ENCODE measurements at places on chromosomes 1 and 21. TPM values are rescaled to one million over a fixed set of nuclear protein-coding genes. Genes with fewer than 3 reads are reported as not detected.

GRCh38 chr1:118303064-118303463 lies 118.0 kb upstream of the SPAG17 start:
- no peak overlapping the region for H3K4me3 ChIP-seq
- no peaks in the 10 kb centered on the region for H3K27me3 ChIP-seq
- H3K27ac ChIP-seq, result no peak overlapping the region
- H3K36me3 ChIP-seq, result no peaks in the 10 kb centered on the region
- no peak for DNase-seq

GRCh38 chr21:31448496-31448895 lies 104.4 kb upstream of the TIAM1 start:
- no peaks in the 10 kb centered on the region for H3K4me1 ChIP-seq
- no peaks in the 10 kb centered on the region for H3K36me3 ChIP-seq
- no peaks in the 10 kb centered on the region for H3K27me3 ChIP-seq
- H3K27ac ChIP-seq, result no peak overlapping the region
- DNase-seq, result no peak

GRCh38 chr1:152770411-152770810 lies 4.5 kb upstream of the LCE1F start:
- no peaks in the 10 kb centered on the region for H3K36me3 ChIP-seq
- no peak overlapping the region for H3K4me3 ChIP-seq
- DNase-seq, result no peak
- no peaks in the 10 kb centered on the region for H3K4me1 ChIP-seq
- H3K27ac ChIP-seq, result no peak overlapping the region
- H3K27me3 ChIP-seq, result no peaks in the 10 kb centered on the region

Gene CD48
- total RNA-seq, result not detected

GRCh38 chr1:17591814-17592430 lies 52.4 kb downstream of the ARHGEF10L start:
- peaks cover 22% of the 10 kb centered on the region for H3K4me1 ChIP-seq
- no peak for DNase-seq
- no peak overlapping the region for H3K27ac ChIP-seq
- no peak overlapping the region for H3K4me3 ChIP-seq
- H3K36me3 ChIP-seq, result peaks cover 2% of the 10 kb centered on the region

DNA sequence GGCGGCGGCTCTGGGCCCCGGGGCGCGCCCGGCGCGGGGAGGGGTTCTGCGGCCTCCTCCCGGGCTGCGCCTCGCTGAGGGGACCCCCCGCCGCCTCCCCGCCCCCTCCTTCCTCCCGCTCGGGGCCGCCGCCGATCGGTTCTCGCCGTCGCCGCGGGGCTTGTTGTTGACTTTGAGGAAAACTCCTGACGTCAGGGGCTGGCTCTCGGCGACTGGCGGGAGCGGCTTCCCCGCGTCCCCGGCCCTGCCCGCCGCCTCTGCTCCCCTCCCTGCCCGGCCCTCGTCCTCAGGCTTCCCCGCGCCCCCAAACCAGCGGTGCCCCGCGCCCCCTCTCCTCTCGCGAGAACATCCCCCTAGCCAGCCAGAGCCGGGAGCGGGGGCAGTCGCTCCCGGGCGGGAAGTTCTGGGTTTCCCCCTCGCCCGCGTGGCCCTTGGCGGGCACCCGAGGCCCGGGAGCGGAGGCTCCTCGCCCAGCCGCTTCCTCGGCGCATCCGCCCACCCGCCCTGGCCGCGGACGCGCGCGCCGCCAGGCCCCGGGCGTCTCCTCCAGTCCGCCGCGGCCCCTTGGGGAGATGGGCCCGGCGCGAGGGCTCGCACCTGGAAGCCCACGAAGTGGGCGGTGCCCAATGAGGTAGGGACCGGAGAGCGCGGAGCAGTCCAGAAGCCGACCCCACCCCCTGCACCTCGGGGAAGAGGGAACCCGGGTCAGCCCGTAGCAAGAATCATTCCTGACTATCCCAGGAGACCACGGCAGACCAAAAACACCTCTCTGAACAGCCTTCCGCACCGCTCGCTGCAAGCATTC lies 611 bp upstream of the AKT3 start:
- H3K27me3 ChIP-seq, result no peaks in the 10 kb centered on the region
- peak overlapping the region; percentile 82 for H3K4me3 ChIP-seq
- no peaks in the 10 kb centered on the region for H3K36me3 ChIP-seq
- peak overlapping the region; percentile 83 for H3K27ac ChIP-seq
- DNase-seq, result peak; percentile 58
- H3K4me1 ChIP-seq, result peaks cover 8% of the 10 kb centered on the region

Gene TMEM201
- total RNA-seq, result 10.9 TPM

- no peak for DNase-seq
- no peaks in the 10 kb centered on the region for H3K36me3 ChIP-seq
- H3K4me1 ChIP-seq, result no peaks in the 10 kb centered on the region
- no peaks in the 10 kb centered on the region for H3K27me3 ChIP-seq
Measured at GRCh38 chr1:78267513-78268218, 221.9 kb downstream of the GIPC2 start.

GRCh38 chr1:153679337-153680119 lies 1.0 kb downstream of the NPR1 start:
- no peak for DNase-seq
- no peak overlapping the region for H3K27ac ChIP-seq
- H3K4me3 ChIP-seq, result peak overlapping the region; percentile 44
- H3K4me1 ChIP-seq, result peaks cover 16% of the 10 kb centered on the region

Gene LCE2C
- not detected for total RNA-seq

DNA sequence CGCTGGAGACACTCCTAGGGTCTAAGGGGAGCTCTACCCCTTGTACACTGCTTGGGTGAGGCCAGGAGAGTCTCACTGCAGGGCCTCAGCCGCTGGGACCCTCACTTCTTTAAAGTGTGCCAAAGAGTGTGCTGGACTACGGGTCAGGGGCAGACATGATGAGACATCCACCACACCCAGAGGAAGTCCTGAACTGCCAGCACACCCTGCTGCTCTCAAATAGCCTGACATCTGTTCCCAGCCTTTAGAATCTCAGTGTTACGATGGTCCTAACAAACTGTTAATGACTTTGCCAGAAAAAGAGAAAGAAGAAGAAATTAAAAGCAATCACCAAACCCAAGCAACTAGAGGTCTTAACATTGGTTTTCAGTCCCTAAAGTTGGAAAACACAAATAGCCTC lies 49.0 kb downstream of the MRPL37 start:
- H3K27ac ChIP-seq, result no peak overlapping the region
- H3K4me1 ChIP-seq, result peaks cover 23% of the 10 kb centered on the region
- DNase-seq, result no peak
- H3K4me3 ChIP-seq, result no peak overlapping the region
- no peaks in the 10 kb centered on the region for H3K27me3 ChIP-seq
- no peaks in the 10 kb centered on the region for H3K36me3 ChIP-seq

DNA sequence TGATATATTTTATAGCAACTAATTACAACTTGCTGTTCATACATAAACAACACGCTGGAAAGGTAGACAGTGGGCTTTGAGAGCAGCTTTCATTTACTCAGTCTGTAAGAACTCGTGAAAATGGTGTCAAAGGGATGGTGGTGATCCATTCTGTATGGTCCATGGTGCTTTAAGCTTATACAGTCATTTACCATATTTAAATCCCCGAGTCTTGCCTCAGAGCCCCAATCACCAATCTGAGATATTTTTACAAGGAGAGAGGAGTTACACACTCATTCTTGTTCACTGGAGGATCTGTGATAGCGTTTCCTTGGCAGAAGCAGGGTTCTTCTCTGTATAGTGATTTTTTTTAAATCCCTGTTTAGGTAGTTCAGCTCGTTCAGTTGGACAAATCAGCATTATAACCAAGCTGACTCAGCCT lies 694.6 kb downstream of the USP25 start:
- H3K27ac ChIP-seq, result peak overlapping the region; percentile 51
- no peaks in the 10 kb centered on the region for H3K27me3 ChIP-seq
- peaks cover 25% of the 10 kb centered on the region for H3K4me1 ChIP-seq
- no peaks in the 10 kb centered on the region for H3K36me3 ChIP-seq

- no peaks in the 10 kb centered on the region for H3K27me3 ChIP-seq
- DNase-seq, result no peak
- H3K4me1 ChIP-seq, result no peaks in the 10 kb centered on the region
- H3K27ac ChIP-seq, result no peak overlapping the region
- no peaks in the 10 kb centered on the region for H3K36me3 ChIP-seq
Measured at GRCh38 chr1:44037154-44037553, 5.9 kb upstream of the SLC6A9 start.

Gene RIMKLA
- 0.12 TPM for total RNA-seq

- H3K36me3 ChIP-seq, result no peaks in the 10 kb centered on the region
- DNase-seq, result no peak
- H3K27me3 ChIP-seq, result peaks cover 8% of the 10 kb centered on the region
- no peak overlapping the region for H3K27ac ChIP-seq
Measured at GRCh38 chr1:24255226-24255625, 63.9 kb upstream of the GRHL3 start.

GRCh38 chr1:36161641-36162531 lies 5.9 kb downstream of the MAP7D1 start:
- peaks cover 49% of the 10 kb centered on the region for H3K4me1 ChIP-seq
- H3K27ac ChIP-seq, result peak overlapping the region; percentile 83
- H3K27me3 ChIP-seq, result no peaks in the 10 kb centered on the region
- DNase-seq, result peak; percentile 43

GRCh38 chr1:54558434-54559030 lies 10.5 kb downstream of the ACOT11 start:
- no peaks in the 10 kb centered on the region for H3K4me1 ChIP-seq
- H3K27ac ChIP-seq, result no peak overlapping the region
- no peak overlapping the region for H3K4me3 ChIP-seq
- no peak for DNase-seq

- DNase-seq, result no peak
- peak overlapping the region; percentile 82 for H3K4me3 ChIP-seq
- H3K4me1 ChIP-seq, result peaks cover 16% of the 10 kb centered on the region
- H3K27me3 ChIP-seq, result no peaks in the 10 kb centered on the region
Measured at GRCh38 chr1:150066838-150067183, 765 bp upstream of the VPS45 start.

Gene KRTAP27-1
- total RNA-seq, result not detected

GRCh38 chr1:54872036-54872331 lies 15.0 kb downstream of the DHCR24 start:
- no peaks in the 10 kb centered on the region for H3K27me3 ChIP-seq
- no peak overlapping the region for H3K4me3 ChIP-seq
- DNase-seq, result no peak
- peaks cover 13% of the 10 kb centered on the region for H3K4me1 ChIP-seq
- peaks cover 61% of the 10 kb centered on the region for H3K36me3 ChIP-seq
- H3K27ac ChIP-seq, result no peak overlapping the region

DNA sequence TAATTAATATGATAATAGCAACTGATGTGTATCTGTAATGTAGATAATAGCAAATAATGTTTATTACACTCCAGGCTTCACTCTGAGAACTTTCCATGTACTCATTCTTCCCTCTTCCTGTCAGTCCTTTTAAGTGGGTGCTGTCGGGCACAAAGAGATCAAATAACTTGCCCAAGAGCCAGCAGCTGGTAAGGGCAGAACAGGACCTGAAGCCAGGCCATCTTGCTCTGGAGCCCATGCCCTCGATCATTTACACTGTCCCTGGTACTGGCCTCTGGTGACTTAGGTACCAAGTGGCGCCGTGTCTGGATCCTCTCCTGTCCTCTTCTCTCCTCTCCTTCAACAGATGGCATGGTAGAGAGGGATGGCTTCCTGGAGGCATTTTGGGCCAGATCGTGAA lies 97.2 kb downstream of the VPS13D start:
- H3K4me1 ChIP-seq, result no peaks in the 10 kb centered on the region
- H3K4me3 ChIP-seq, result no peak overlapping the region
- DNase-seq, result no peak
- H3K27ac ChIP-seq, result no peak overlapping the region

GRCh38 chr1:186994897-186995296 lies 166.1 kb downstream of the PLA2G4A start:
- H3K27me3 ChIP-seq, result no peaks in the 10 kb centered on the region
- no peaks in the 10 kb centered on the region for H3K4me1 ChIP-seq
- DNase-seq, result no peak
- H3K4me3 ChIP-seq, result no peak overlapping the region

DNA sequence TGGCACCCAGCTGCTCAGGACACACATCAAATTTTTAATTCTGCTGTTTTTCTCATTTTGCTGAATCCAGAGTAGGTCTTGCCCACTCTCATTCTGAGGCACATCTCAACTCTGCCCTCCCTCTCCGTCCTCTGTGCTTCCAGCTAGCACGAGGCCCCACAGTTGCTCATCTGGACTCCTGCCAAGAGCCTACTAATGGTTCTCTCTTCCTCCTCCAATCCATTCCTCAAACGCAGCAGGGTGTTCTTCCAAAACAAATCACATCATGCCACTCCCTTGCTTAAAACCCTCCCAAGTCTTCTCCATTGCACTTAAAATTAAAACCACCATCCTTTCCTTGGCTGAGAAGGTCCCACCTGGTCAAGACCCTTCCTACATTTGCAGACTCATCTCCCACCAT lies 49.8 kb upstream of the SCAF4 start:
- H3K4me1 ChIP-seq, result no peaks in the 10 kb centered on the region
- no peak overlapping the region for H3K4me3 ChIP-seq
- DNase-seq, result peak; percentile 13
- H3K36me3 ChIP-seq, result no peaks in the 10 kb centered on the region
- no peaks in the 10 kb centered on the region for H3K27me3 ChIP-seq

DNA sequence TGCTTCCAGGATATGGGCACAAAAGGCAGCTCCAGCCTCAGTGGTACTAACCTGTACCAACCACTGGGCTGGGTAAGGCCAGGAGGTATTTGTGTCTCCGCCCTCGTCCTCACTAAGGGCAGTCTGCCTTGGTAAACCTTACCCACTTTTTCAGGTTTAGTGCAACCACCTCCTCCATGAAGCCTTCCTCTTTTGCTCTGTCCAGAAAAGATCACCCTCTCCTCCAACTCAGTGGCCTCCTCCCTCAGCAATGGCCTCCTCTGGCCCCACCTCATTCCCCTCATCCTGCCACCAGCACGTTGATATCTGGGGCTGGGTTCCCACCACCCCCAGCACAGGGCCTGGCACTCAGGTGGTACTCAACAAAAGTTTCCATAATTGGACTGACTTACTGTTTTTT lies 161.5 kb downstream of the GRIK3 start:
- H3K36me3 ChIP-seq, result no peaks in the 10 kb centered on the region
- no peaks in the 10 kb centered on the region for H3K4me1 ChIP-seq
- DNase-seq, result no peak
- H3K27ac ChIP-seq, result no peak overlapping the region
- no peak overlapping the region for H3K4me3 ChIP-seq

Gene GPR52
- total RNA-seq, result 0.55 TPM

GRCh38 chr1:66774438-66774837 lies 22.2 kb downstream of the DYNLT5 start:
- H3K4me3 ChIP-seq, result no peak overlapping the region
- no peaks in the 10 kb centered on the region for H3K4me1 ChIP-seq
- H3K27ac ChIP-seq, result no peak overlapping the region
- H3K27me3 ChIP-seq, result no peaks in the 10 kb centered on the region
- no peak for DNase-seq
- H3K36me3 ChIP-seq, result no peaks in the 10 kb centered on the region

DNA sequence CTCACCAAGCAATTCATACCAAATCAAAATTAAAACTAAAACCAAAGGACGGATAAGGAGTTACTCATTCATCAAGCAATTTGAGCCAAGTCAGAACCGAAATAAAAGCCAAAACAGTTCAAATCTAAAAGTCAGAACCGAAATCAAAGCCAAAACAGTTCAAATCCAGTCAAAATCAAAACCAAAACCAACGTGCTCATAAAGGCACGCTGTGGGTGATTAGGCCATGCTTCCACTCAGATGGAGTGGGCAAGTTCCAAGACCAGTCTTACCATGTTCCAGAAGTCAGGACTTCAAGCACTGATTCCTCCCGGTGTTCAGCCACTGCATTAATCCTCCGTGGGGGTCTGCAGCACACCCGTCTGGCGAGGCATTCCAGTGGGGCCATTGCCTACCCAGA lies 409.3 kb downstream of the TGFB2 start:
- no peak overlapping the region for H3K4me3 ChIP-seq
- H3K27ac ChIP-seq, result no peak overlapping the region
- no peak for DNase-seq

Data from astrocyte (in vitro differentiated cells and primary cell).